MCF 10A (cell line): ENCODE measurements at places on chromosomes 7 and 10. TPM values are rescaled to one million over a fixed set of nuclear protein-coding genes. Genes with fewer than 3 reads are reported as not detected.

DNA sequence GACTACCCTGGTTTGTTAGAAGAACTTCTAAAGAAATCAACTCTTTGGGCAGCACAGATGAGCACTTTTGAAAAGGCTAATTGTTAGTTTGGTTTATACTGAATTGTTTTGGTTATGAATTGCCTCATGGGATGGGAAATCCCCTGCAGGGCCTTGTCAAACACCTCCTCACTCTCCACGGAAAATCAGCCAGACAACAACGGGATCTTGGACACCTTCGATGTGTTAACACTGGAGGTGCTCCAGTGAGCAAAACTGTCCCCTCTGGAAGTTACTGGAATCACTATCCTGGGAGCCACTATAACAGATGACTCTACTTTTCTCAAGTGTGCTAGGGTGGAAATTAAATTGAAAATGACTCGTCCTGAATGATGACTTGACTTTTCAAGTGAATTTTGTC is 38.7 kb downstream of the CDK6 start:
- H3K4me1 ChIP-seq, result peaks cover 20% of the 10 kb centered on the region
- no peak overlapping the region for H3K4me3 ChIP-seq
- H3K36me3 ChIP-seq, result no peaks in the 10 kb centered on the region
- H3K27me3 ChIP-seq, result no peaks in the 10 kb centered on the region
- H3K27ac ChIP-seq, result no peak overlapping the region

GRCh38 chr10:27440478-27440877 is 63.6 kb upstream of the RAB18 start:
- no peak overlapping the region for H3K4me3 ChIP-seq
- no peaks in the 10 kb centered on the region for H3K27me3 ChIP-seq
- H3K4me1 ChIP-seq, result peaks cover 6% of the 10 kb centered on the region

DNA sequence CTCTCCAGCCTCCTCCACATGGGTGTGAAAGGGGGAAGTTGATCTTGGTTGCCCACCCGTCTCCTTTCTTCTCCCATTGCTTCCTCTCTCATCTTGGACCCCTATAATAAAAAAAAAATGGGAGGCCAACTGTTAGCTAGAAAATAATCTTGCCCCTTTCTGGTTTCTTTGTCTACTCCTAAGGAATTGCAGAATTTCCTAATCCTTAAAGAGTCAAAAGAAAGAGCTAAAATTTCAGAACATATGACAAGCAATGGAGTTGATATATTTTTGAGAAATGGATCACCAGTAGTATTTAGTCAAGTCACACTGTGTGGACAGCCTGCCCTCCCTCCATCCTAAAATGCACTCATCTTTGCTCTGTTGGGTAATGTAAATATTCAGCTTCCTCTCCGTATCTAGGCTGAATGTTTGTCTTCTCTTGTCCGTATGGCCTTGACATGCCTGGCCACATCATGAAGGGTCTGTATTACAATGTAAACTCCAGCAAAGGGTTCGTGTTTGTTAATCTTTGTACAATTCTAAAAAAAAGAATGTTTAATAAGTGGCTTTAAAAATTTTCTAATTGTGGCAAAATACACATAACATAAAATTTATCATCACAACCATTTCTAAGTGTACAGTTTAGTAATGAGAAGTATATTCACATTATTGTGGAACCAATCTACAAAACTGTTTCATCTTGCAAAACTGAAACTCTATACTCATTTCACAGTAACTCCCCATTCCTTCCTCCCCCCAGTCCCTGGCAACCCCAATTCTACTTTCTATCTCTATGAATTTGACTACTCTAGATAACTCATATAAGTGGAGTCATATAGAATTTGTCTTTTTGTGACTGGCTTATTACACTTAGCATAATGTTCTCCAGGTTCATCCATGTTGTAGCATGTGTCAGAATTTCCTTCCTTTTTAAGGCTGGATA is 71.5 kb downstream of the ZNF92 start:
- no peak overlapping the region for H3K4me3 ChIP-seq
- no peaks in the 10 kb centered on the region for H3K36me3 ChIP-seq
- peaks cover 8% of the 10 kb centered on the region for H3K4me1 ChIP-seq
- no peak overlapping the region for H3K27ac ChIP-seq
- no peaks in the 10 kb centered on the region for H3K27me3 ChIP-seq
- no peak for DNase-seq

Gene CRYGN
- total RNA-seq, result not detected in 2 replicates

DNA sequence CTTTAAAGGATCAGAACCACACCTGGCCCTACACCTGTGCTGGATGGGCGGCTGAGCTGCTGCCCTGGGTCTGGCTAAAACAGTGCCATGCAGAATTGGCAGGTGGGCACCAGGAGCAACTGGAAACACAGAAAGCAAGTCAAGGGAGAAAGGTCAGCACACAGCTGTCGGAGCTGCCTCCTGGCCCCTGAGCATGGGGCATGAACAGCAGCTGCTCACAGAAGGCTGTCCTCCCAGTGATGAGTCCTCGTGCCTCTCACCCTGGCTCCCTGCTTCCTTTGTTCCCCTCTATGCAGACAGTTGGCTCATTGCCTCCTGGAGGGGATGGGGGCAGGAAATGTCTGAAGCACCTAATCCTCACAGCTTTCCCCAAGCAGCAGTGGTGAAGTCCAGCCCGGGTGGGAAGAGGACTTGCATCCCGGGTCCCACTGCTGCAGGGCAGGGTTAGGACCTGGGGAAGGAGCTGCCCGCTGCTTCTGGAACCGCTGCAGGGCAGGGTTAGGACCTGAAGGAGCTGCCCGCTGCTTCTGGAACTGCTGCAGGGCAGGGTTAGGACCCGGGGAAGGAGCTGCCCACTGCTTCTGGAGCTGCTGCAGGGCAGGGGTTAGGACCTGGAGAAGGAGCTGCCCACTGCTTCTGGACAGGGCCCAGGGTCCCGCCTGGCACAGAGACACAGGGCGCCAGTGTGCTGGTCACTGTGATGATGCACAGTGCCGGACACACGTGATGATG is 37.3 kb downstream of the VIPR2 start:
- no peak overlapping the region for H3K27ac ChIP-seq
- peaks cover 13% of the 10 kb centered on the region for H3K4me1 ChIP-seq
- no peak for DNase-seq
- H3K27me3 ChIP-seq, result no peaks in the 10 kb centered on the region

GRCh38 chr10:115335366-115335765 is 242.2 kb downstream of the ATRNL1 start:
- no peaks in the 10 kb centered on the region for H3K36me3 ChIP-seq
- H3K4me3 ChIP-seq, result no peak overlapping the region
- no peaks in the 10 kb centered on the region for H3K4me1 ChIP-seq
- H3K27ac ChIP-seq, result no peak overlapping the region

DNA sequence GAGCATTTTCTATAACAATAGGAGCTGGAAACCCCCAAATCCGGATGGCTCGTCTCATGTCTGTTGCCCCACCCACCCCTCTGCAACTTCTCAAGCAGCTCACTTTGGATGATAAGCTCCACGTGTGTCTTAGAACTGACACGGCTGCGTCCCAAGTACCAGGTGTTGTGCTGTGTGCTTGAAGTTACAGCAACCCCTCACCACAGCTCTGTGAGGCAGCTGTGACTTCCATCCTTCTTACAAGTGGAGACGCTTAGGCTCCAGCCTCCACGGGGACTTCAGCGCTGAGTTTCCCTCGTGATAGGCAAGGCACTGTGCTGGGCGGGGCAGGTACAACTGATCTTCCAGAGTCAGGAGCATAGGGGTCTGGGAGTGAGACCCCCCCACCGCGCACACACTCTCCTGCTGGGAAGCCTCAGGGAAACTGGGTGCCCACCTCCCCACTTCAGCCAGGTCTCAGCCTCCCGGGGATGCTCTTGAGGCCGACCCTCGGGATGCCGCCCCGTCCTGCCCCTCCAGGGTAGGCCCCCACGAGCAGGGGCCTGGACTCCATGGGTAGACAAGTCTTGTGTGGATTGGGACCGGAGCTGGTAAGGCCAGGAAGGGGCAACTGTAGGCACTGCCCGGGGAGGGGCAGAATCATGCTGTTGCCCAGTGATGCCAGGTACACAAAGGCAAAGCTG is 31.4 kb downstream of the EN2 start:
- H3K27me3 ChIP-seq, result peaks cover 35% of the 10 kb centered on the region
- DNase-seq, result no peak
- H3K4me3 ChIP-seq, result no peak overlapping the region

Gene RPEL1
- total RNA-seq, result not detected in 2 replicates
